ENCODE measurements at places on chromosomes 3 and 15. TPM values are rescaled to one million over a fixed set of nuclear protein-coding genes. Genes with fewer than 3 reads are reported as not detected.

The IL17RB gene
- not detected for total RNA-seq

The PATL2 gene
- total RNA-seq = not detected

The CHDH gene
- total RNA-seq = 0.34 TPM

The NLGN1 gene
- total RNA-seq = 0.50 TPM

The LAMB2 gene
- total RNA-seq = 215 TPM

The DGKG gene
- total RNA-seq = 0.50 TPM

The ITIH1 gene
- total RNA-seq = not detected

The TM2D3 gene
- total RNA-seq = 16.8 TPM

The MKRN3 gene
- total RNA-seq = under 0.01 TPM

The SV2B gene
- not detected for total RNA-seq

The DNAH1 gene
- total RNA-seq = 0.50 TPM

Data from bronchus fibroblast of lung (primary cell).